ENCODE measurements at places on chromosomes 5 and 9.
A peak's percentile ranks its signal among the peaks of the same experiment; 100 is the strongest.

- DNase-seq: peak; percentile 16
Observed at GRCh38 chr5:169701910-169702451, 64.9 kb downstream of the DOCK2 start.

- no peak for DNase-seq
Observed at GRCh38 chr5:10576121-10576789, 12.4 kb downstream of the ANKRD33B start.

- DNase-seq: peak; percentile 8
Observed at GRCh38 chr5:73515232-73515631, 17.0 kb downstream of the BTF3 start.

- DNase-seq: no peak
Observed at GRCh38 chr9:77488439-77489126, 159.5 kb downstream of the GNA14 start.

GRCh38 chr5:142915813-142916424 is 145.7 kb downstream of the ARHGAP26 start:
- no peak for DNase-seq

DNA sequence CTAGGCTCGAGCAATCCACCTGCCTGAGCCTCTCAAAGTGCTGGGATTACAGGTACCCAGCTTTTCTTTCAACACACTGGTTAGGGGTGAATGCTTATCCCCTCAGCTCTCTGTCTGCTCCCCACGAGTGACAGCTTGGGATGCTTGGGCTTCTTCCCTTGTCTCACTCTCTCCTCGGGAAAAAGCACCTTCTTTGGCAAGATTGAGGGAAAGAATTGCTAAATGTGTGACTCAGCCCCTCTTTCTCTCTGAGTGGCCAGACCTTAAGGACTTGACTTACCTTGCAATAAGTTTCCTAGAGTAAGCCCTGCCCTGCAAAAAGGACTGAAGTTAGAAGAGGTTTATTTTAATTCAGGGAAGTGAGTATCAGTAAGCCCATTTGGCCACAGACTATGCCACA is 68.1 kb upstream of the ERBIN start:
- peak; percentile 20 for DNase-seq

GRCh38 chr5:94928891-94929290 is 310.4 kb downstream of the SLF1 start:
- DNase-seq: no peak

- DNase-seq: peak; percentile 92
Observed at GRCh38 chr5:99004960-99005359, 76.2 kb upstream of the CHD1 start.

DNA sequence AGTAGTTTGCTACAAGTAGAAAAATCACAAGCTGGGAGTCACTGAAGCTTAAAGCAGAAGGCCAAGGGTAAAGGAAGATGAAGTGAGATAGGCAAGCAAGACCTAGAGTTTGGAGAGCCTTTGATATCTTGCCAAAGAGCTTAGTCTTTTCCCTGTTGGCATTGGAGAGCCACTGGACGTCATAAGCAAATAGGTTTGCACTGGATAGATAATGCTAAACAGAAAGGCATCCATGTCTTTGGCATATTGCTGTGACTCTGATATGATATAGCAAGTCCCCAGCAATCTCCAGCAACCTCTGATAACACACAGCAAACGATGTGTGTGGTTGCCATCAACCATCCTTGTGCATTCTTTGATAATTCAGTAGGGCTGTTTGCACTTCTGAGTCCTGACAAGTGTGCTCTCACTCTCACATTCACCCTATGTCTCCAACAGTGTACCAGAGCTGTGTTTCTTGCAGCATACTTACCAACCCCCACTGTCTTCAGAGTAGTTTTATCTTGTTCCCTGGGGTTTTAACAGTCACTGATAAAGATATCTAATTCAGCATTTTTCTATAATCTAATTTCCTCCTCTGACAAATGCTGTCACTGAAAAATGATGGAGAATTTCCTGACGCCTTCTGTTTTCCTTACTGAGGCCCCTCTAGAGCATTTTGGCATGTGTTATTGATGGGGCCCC is 16.9 kb upstream of the FREM1 start:
- DNase-seq: no peak

DNA sequence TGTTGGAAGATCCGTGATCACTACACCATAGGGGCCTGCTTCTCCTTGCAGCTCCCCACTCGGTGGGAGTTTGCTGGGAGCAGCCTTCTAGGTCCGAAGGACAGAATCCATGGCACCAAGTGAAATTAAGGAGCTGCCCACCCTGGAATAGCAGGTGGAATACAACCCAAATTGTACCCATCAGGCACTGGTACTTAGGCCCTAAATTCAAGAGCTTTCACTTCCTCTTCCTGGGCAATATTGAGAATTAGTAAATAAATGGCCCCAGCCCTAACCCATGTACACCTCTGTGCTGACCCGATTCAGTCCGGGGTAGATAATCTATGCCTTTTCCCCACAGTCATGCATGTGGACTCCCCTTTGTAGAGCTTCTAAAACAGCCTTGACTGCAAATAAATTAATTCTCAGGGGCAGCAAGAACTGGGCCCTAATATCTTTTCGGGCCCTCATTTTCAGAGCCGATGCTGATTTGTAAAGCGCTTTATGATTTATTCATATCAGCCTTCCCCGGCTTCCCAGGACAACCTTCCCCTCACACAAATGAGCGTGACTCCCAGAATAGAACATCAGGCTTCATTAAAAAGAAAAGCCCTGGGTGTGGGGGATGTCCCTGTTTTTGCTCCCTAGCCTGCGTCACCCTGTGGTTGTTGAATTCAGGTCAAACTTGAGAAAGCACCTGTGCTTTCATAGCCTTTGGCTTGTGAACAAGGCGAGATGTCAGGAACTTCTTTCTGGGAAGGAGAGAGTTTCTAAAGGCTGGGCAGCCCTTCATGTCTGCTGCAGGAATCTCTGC is 126.1 kb upstream of the TBC1D2 start:
- no peak for DNase-seq

- DNase-seq: no peak
Observed at GRCh38 chr9:117191504-117192261, 223.2 kb downstream of the ASTN2 start.

DNA sequence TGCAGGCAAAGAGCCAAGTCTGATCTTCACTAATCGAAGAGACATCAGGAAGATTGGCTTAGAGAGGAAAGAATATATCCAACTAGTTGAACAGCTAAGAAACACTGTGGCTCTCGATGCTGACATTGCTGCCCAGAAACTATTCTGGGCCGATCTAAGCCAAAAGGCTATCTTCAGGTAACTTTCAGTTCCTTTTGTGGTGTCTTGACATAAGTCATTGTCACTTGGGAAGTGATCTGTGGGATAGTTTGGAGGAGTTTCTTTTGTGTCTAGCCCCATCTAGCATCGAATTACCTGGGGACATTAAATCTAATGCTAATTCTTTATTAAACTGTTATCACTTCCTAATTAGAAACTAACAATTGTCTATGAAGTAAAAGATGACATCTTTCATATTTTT is 24.0 kb downstream of the VLDLR start:
- DNase-seq: no peak

- no peak for DNase-seq
Observed at GRCh38 chr5:131996210-131997025, 15.0 kb downstream of the ACSL6 start.

DNA sequence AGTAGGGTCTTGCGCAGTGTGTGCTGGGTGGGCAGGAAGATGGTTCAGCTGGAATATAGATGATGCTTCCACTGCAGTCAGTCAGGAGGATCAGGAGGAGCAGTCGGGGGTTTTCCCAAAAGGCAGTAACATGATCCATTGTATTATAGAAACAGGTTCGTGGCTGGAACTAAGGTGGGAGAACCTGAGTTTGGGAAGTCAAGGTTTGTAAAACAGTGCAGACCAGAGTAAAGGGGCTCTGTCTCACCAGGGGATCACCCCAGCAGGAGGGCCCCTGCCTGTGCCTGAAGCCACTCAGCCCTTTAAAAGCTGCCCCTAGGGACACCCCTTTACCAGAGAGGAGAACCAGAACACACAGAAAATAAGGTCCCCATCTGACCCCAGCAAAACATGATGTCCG is 213.4 kb downstream of the AUH start:
- no peak for DNase-seq

DNA sequence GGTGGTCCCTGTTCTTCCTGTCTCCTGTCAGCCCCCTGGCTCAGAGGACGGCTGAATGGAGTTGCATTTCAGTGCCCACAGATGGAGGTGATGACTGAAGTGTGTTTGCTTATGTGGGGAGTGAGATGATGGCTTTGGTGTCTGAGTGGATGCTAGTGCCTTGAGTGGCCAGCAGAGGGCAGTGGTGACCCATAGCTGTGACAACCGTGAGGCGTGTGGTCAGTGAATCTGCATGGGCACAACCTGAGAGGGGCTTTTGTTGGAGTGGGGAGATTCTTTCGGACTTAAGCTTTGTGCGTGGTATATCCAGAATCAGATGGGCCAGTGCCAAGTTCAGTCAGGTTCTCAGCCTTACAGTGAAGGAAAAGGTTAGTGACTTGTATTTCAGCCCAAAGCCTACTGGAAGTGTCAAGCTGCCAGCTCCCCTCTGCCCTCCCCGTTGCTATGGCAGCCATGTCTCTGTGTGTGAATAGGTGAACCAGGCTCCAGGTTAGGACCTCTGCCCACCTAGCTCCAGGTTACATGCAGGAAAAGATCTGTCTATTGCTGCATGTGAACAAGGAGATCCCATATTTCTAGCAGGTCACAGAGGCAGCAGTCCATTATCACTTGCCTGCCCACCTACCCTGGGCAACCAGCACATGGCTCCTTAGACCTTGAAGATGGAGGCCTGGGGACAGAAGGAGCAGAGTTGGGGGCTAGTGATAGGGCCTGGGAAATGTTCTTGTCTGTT is 14.7 kb upstream of the CXXC5 start:
- peak; percentile 60 for DNase-seq

DNA sequence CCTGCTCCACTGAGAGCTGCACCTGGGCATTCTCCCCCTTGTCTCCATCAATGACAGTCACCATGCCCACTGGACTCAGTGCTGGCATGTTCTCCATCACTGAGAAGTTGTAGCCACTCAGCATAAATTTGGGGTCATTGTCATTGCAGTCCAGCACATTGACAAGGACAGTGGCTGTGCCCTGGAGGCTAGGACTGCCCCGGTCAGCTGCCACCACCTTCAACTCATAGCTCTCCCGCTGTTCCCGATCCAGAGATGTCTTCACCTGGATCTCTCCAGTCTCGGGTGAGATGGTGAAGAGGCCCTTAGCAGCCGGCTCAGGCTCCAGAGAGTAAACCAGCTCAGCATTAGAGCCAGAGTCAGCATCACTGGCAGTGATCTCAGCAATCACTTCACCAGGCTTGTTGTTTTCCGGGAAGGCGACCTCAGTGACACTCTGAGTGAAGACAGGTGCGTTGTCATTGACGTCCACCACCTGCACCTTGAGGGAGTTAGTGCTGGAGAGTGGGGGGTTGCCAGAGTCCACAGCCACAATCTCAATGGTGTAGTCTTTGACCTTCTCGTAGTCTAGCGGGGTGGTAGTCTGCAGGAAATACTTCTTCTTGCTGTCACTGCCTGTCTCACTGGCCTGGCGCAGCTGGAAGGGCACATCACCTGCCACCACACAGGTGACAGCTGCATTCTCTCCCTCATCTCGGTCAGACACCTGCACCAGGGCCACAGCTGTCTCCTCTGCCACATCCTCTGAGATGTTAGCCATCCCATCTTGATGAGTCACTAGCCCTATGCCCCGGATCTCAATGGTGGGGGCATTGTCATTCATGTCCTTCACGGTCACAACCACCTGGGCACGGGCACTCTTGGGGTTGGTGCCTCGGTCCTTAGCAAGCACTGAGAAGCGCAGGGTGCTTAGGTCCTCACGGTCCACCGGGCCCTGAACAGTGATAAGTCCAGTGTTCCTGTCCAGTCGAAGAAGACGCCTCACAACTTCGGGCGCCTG is 13.5 kb downstream of the PCDH1 start:
- no peak for DNase-seq

DNA sequence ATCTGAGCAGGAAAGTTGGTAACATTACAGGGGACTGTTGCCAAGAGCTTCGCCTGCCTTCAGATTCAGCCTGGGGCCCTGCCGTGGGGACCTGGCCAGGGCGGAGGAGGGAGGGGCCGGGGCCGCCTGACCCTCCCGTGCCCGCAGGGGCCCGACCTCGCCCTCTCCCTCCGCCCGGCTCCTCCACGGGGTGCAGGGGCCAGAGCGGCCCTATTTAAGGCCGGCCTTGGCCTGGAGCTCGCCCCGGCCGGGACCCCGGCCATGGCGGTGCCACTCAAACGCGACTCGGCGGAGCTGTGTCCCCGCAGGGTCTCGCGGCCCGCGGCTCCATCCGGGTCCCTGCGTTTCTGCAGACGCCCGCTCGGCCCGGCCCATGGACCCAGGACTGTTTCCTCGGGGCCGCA is 757 bp downstream of the TMEM250 start:
- no peak for DNase-seq

DNA sequence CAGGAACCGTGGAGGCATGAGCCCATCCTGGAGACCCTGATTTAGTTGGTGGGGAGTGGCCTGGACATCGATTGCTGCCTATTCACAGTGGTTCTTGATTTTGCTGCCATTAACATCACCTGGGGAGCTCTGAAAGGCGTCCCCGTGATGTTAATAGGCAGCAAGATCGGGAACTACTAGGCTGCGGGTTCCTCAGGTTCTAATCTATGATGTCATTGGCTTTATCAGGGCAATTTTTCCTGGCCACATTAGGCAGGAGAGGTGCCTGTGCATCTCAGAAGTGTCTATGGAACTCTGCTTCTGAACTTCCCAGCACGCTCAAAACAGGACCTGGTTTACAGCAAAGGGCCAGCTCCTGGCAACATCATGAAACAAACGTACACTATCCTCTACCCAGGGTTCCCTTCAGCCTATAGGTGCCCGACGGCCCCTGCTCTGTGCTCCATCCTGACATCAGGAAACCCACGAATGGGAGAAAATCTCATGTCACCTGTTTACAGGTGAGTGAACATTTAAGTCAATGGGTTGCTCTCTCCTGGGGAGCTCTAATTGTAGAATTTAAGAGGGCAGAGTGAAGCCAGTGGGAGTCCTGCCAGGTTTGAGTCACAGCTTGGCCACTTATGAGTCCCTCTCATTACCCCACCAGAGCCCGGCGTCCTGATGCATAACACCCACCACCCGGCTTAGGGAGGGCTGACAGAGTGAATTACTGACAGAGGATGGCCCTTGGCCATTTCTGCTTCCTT is 49.4 kb downstream of the ROPN1L start:
- DNase-seq: no peak

- no peak for DNase-seq
Observed at GRCh38 chr5:175859916-175860315, 11.5 kb upstream of the CPLX2 start.

GRCh38 chr5:113325054-113325453 is 109.7 kb downstream of the TSSK1B start:
- DNase-seq: no peak

- DNase-seq: no peak
Observed at GRCh38 chr5:14143546-14143840, 351 bp downstream of the TRIO start.

DNA sequence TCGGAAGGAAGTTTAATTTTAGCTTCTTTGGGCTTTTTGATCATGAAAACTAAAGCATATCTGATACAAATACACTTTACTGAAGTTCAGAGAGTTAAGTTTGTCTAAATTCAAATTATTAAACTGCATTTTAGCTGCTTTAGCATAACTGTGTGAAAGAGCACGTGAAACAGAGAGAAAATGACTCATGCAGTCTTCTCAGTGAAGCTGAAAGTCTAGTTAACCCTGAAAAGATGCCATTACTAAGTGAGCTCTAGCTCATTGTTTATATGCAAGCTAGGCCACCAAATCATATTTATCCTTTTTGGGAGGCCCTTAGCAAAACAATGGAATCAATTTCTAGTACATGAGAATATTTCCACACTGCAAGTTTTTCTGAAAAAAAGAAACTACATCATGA is 27.6 kb downstream of the TPD52L3 start:
- DNase-seq: no peak

GRCh38 chr5:81849770-81850367 is 99.0 kb upstream of the SSBP2 start:
- DNase-seq: no peak
